Stimulated activated CD8-positive, alpha-beta memory T cell treated with anti-CD3 and anti-CD28 coated beads, Interleukin-2, amount 100 ng/mL, for 1 hour (primary cell): ENCODE measurements at places on chromosomes 11 and 22.

DNA sequence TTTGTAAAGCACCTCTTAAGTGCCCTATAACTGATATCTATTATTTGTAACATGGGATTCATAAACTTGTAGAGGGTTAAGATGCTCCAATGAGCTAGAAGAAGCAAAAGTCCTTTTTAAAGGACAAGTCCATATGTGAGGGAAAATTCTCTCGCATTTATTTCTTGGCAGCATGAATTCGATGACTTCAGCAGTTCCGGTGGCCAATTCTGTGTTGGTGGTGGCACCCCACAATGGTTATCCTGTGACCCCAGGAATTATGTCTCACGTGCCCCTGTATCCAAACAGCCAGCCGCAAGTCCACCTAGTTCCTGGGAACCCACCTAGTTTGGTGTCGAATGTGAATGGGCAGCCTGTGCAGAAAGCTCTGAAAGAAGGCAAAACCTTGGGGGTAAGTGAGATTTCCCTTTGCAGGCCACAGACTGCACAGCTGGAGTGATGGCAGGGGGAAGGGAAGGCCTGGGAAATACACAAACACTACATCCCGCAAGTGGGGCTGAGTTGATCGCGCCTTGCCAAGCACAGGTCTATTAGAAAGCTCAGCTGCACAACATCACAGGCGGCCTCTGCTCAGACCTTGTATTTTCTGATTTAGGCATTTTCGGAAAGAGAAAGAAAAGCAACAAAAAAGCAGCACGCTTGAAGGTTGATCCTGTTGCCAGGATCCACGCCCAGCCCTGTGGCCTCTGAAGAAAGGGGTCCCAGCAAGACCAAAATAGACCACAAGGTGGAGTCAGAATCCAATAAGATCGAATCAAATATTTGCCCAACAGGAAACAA lies 1.5 kb downstream of the MS4A8 start:
- no peak for DNase-seq

GRCh38 chr11:15519124-15519791 lies 404.5 kb downstream of the INSC start:
- DNase-seq: no peak

DNA sequence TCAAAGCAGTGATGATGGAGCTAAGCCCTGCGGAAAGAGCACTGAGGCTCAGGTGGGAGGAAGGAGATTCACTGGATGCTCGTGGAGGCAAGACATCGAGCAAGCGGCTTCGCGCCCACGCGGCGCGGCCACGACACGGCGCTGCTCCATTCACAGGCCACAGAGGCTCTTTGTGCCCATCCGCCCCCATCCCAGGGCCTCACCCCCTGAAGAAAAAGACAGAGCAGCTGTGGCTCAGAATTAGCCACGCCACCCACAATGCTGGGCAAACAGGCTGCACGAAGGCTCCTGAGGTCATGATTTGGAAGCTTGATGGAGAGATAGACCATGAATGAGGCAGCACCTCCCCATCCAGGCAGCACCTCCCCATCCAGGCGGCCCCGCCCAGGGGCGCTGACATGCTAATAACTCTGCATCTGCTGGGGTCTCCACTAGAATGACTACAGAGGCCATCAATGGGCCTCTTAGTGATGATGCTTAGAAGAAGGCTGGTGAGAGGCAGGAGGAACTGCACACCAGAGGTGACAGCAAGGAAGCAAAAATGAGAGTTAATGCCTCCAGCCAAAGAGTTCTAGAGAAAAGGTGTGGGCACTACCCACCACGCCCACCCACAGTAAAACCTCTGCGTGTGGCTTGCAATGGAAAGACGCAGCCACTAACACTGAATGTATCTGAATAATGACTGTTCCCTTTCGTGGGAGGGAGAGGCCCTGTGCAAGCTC lies 43.5 kb downstream of the MYH9 start:
- DNase-seq: no peak

- DNase-seq: no peak
Observed at GRCh38 chr11:110069158-110069737, 23.9 kb upstream of the ZC3H12C start.

- no peak for DNase-seq
Observed at GRCh38 chr11:130592056-130592455, 143.6 kb downstream of the ADAMTS15 start.

- DNase-seq: no peak
Observed at GRCh38 chr11:105100206-105100605, 39.4 kb downstream of the CARD18 start.

GRCh38 chr22:46142548-46143490 lies 7.5 kb upstream of the PPARA start:
- DNase-seq: no peak

GRCh38 chr11:61273178-61274078 lies 21.7 kb downstream of the VWCE start:
- DNase-seq: no peak

GRCh38 chr11:1741741-1742140 lies 8.7 kb downstream of the IFITM10 start:
- no peak for DNase-seq

GRCh38 chr11:114152785-114153184 lies 93.3 kb downstream of the ZBTB16 start:
- DNase-seq: no peak

DNA sequence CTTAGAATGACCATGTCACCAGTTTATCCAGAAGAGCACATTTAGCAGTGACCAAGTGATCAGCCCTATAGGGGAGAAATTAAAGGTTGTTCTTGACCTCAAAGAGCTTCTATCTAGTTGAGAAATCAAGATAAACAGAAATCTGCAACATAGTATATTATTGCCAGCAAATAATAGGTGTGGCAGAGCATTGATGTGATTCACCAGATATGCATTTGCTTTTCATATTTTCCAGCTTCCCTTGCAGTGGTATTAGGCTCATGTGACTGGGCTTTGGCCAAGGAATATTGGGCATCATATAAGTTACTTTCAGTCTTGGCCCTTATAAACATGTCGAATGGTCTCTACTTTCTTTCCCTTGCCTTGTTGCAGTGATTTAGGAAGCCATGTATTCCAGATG lies 34.5 kb downstream of the COMMD9 start:
- no peak for DNase-seq

DNA sequence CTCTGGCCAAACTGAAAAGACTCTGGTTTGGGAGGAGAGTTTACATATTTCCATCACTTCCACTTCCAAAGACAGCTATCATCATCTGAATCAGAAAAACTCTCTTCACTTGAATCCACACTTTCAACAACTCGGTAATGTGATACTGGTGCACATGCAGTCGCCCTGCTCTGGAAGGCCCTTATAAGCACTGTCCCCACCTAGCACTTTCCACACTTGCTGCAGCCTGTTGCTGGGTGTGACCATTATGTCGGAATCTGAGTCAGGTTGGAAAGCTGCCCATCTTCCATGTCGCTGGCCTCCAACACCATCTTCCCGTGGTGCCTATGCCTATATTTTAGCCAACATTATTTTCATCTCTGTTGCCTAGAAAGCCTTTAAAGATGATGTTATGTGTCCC lies 1.1 kb upstream of the OR10A5 start:
- no peak for DNase-seq

DNA sequence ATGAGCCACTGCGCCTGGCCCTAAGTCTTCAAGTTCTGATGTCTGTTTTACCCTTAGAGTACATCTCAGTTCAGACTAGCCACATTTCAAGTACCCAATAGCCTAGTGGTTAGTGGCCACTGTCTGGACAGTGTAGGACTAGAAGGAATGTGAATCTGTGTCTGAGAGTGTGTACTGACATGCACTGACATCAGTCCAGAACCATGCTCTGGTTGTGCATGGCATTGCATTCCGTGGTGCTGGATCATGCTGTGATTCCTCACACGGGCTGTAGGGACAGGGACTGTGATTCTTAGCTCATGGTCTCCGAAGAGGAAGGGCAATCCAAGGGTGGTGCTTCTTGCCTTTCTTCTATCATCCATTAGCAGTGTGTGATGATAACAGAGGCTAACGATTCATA lies 41.1 kb downstream of the AMOTL1 start:
- no peak for DNase-seq

DNA sequence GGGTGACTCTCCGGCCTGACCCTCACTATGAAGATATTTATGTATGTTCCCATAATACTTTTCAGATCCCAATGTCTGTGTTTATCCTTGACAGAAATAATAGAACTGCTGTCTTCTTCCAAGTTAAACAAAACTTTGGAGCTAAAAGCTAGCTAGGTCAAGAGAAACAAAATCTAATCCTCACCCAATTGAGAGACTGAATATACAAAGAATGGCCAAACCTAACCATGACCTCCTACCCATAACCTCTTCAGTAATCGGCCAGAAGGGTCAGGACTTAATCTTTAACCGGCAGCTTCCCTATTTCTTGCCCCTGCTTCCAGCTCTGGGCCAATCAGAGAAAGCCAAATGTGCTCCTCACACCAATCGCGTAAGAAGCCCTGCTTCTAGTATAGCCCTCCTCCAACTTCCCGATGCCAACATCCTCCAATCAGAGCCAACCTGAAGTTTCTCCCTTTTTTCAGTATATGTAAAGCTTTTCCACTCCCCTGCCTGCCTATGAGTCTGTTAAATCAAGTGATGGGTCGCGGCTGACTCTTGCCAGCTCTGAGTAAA lies 1.7 kb upstream of the DDX6 start:
- no peak for DNase-seq

DNA sequence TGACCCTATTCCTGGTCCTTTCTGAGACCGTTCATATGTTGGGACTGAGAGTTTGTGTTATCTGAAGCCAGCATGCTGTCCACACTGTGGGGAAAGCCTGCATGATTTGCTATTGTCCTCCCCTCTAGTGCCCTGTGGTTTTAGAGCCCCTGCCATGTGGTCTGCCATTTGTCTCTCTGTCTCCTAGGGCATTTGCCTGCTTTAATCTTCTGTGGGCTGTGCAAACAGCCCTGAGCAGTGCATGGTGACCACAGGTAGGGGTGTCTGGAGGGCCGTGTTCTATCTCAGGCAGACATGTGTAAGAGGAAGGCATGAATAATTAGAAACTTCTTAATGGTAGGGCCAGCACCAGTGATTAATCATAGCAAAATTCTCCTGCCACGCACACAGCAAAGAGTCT lies 23.0 kb downstream of the AMPD3 start:
- no peak for DNase-seq

GRCh38 chr11:65305501-65306268 lies 9.0 kb upstream of the CDC42EP2 start:
- DNase-seq: no peak
